Activated CD4-positive, CD25-positive, alpha-beta regulatory T cell treated with anti-CD3 and anti-CD28 coated beads, Interleukin-2, amount 50 U/mL, for 16 hours (primary cell): ENCODE measurements at places on chromosomes 2 and 18.

- no peak for DNase-seq
Measured at GRCh38 chr18:36298126-36298741, 721 bp downstream of the FHOD3 start.

- DNase-seq = no peak
Measured at GRCh38 chr2:17461087-17461475, 57.2 kb downstream of the RAD51AP2 start.

DNA sequence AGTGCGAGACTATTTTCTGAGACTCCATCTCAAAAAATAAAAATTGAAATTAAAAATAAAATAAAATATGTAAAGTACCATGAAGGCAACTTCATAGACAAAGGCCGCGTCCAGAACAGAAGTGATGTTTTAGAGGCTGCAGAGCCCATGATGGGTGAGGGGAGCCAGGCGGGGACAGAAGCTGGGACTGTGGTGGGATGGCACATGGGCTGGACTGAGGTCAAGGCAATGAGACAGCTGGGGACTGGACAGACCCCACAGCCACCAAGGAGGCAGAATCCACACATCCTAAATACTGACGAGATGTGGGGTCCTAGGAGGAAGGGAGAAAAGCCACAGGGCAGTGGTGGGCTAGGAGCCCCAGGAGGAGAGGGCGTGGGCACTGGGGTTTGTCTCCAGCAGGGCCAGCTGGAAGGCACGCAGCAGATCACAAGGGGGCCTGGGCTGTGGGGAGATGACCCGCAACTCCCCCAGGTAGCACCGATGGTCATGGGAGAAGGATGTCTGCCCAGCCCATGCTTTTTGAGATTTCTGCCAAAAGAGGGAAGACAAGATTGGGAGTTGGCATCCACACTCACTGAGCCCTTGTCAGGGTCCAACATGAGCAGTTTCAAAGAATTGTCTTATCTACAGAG is 74.3 kb downstream of the KCNF1 start:
- no peak for DNase-seq

GRCh38 chr18:76573325-76574025 is 78.4 kb upstream of the ZNF516 start:
- DNase-seq = no peak

DNA sequence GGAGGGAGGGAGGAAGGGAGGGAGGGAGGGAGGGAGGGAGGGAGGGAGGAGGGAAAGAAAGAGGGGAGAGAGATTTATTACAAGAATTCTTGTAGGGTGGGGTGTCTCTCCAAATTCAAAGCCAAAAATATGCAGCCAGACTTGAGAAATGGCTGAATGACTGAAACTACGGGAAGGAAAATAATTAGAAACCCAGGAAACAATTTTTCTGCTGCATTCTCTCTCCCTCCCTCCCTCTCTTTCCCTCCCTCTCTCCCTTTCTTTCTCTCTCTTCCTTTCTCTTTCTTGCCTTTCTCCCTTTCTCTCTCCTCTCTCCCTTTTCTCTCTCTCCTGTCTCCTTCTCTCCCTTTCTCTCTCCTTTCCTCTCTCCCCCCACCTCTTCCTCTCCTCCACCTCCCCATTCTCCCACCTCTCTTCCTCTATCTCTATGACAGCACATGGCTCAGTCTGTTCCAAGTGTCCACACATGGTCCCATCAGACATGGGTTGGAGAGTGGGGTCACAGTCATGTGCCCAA is 218.7 kb downstream of the C1D start:
- no peak for DNase-seq

- no peak for DNase-seq
Measured at GRCh38 chr2:46690825-46691224, 211.5 kb downstream of the TMEM247 start.

DNA sequence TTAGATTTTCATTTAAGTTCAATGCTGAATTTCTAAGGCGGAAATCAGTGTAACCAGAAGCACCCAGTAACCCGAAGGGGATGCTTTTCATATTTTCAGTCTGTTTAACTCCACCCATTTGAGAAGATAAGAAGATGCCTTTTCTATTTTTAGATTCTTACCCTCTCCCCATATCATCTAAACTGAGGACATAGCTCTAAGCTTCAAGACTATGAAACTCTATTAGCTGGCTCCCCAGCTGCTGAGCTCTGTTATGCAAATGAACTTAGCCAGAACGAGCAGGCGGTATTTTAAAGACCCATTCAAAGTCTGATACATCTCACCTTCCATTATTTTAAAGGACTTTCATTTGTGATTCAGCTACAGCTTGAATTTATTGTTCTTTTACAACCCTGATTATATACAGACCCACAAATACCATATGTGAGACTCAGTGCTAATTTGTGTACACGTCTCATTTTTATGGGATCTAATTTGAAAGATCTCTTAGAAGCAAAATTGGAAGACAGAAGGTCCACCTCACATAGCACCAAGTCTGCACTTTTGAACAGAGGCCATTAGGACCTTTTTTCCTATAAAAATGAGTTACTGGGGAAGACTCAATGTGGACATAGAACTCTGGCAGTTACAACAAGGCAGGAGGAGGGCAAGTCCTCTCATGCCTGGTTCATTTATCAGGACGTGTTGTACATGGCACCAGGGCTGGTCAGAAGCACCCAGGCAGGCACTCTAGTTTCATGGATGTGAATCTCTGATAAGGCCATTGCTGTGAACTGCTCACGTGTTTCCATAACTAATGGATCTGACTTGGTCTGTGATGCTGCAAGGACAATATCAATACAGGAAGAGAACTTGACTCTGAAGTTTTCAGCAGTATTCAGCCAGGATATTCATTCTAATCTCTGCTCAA is 16.3 kb downstream of the CDC42EP3 start:
- DNase-seq = no peak

DNA sequence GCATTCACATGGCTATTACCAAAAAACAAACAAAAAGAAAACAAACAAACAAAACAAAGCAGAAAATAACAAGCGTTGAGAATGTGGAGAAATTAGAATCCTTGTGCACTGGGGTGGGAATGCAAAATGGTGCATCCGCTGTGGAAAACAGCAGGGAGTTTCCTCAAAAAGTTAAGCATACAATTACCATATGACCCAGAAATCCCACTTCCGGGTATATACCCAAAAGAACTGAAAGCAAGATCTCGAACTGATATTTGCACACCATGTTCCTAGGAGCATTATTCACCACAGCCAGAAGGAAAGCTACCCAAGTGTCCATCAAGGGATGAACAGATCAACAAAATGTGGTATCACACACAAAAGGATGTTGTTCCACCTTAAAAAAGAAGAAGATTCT is 17.9 kb upstream of the TEX51 start:
- no peak for DNase-seq

DNA sequence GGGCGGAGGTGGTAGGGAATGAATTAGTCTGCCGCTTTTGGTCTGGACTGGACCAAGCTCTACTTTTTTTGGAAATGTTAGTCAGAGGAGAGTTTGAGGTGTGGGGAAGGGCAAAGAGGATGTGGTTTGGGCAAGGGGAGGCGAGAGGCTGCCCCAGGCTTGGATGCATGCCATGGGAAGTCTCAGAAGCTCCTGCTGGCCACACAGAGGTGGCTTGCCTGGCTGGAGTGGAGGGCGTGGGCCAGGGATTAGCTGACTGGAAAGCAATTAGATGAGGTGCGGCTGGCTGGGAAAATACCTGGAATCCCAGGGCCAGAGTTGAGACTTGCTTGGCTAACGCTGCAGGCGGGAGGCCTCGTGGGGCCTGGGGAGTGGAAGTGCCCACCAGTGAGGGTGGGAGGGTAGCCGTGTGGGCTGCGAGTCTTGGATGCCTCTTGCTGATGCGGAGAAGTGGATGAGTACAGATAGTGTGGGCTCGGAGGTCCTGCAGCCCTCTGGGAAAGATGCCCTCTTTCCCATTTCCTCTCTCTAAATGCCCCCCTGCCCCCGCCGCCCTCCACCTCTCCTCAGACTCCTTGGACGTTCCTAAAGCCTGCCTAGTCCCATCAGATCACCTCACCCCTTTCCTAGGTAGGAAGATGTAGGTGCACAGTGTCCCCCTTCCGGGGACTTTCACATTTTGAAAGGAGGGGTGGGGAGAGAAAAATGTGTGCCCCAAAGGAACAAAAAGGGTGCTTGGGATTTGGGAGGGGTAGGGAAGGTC is 117.6 kb downstream of the SMAD7 start:
- DNase-seq = no peak

DNA sequence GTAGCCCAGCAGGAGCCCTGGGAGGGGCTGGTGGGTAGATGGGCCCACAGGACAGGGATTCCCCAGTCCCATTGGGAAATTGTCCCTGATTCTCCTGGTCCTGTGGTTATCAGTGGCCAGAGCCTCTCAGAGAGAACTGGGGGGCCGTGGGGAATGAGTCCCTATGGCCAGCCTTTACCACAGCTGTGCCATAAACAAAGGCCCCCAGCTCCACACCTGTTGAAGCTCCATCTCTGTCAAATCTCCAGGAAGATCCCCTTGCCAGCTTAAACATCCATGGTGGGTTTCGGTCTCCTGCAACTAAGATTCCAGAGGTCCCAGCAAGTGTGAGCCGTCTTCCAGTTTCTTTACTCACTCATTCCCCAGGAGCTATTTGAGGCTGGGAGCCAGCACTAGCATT is 897.1 kb downstream of the LRRTM4 start:
- no peak for DNase-seq

DNA sequence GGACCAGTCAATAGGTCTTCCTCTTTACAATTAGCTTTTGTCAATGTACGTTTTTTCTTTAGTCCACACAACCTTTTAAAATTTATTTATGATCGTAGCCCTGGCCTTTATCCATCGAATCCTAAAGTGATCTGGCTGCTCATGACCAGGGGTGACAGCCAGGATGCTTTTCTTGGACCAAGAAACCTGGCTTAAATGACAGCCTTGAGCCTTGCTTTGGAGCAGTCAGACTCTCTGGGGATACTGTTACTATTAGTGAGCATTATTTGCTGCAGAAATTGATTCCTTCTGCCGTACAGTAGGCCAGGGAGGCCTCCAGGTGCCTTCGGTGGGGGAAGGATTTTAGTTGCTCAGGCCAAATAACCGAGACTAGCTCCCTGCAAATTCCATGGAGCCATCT is 70.2 kb downstream of the AGAP1 start:
- no peak for DNase-seq

DNA sequence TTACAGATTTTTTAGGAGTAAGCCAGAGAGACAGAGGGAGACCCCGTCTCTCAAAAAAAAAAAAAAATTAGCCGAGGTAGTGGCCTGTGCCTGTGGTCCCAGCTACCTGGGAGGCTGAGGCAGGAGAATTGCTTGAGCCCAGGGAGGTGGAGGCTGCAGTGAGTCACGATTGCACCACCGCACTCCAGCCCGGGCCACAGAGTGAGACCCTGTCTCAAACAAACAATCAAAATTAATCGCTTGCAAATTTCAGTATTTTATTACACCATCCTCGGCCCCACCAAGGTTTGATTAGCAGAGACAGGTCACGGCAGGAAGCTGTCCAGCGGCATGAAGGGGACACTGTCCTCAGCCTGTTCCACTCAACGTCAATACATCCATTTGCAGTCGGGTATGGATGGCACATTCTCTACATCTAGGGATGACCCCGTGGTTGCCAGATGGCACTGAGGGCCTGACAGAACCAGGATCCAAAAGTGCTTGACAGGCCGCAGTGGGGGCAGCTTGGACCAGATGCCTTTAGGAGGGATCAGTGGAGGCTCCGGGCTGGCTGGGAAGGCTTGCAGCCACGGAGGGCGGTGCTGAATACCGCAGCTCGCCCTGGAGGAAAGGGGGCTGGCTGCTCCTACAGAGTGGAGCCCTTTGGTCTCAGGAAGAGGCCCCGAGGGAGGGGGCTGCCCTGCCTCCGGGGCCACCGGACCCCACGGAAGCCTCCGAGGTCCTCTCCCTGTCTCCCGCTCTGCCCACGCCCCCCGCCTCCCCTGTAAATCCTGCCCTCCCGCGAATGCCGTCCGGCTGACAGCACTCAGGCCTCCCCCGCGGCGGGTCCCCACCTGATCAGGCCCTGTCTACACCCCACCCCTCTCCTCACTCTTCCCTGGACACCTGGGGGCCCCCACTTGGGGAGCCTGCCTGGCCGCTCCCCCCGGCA is 13.1 kb downstream of the ASPRV1 start:
- no peak for DNase-seq

GRCh38 chr2:55906993-55907392 is 16.6 kb downstream of the EFEMP1 start:
- no peak for DNase-seq

- DNase-seq = peak; percentile 40
Measured at GRCh38 chr2:96527286-96528005, 9.1 kb upstream of the ARID5A start.

GRCh38 chr2:54061272-54061671 is 54.1 kb upstream of the ACYP2 start:
- DNase-seq = no peak

- DNase-seq = no peak
Measured at GRCh38 chr2:152763651-152764050, 45.2 kb downstream of the ARL6IP6 start.

GRCh38 chr18:31302991-31303390 is 15.0 kb upstream of the DSG1 start:
- no peak for DNase-seq
